ENCODE measurements at places on chromosomes 16 and 17.

DNA sequence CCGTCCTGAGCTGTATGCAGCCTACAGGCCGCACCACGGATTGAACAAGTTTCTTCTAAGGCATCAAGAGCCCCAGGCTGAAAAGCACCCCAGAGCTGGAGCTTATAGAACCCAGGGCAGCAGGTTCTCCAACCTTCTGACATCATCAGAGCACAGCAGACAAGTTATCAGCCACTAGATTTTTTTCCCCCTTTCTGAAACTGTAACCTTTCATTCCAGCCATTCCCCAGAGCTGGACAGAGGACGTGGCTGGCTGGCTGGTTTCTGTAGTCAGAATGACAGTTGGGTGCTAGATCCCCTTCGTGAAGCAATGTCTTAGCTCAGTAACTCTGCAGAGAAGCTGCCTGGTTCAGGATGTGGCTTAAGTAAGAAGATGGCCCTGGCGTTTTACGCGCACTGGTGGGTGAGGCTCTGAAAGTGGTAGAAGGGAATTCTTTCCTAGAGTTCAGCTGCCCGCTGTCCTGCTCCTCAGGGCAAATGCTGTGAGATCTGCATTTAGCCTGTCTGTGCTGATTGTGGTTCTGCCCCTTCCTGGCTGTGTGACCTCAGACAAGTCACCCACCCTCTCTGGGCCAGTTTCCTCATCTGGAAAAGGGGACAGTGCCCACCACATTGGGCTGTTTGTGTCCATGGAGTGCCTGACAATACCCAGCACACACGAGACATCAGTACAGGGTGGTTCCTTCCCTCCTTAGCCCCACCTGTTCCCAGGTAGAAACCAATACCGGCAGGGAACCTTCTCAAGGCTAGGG lies 9.1 kb downstream of the DEXI start:
- DNase-seq, result no peak

DNA sequence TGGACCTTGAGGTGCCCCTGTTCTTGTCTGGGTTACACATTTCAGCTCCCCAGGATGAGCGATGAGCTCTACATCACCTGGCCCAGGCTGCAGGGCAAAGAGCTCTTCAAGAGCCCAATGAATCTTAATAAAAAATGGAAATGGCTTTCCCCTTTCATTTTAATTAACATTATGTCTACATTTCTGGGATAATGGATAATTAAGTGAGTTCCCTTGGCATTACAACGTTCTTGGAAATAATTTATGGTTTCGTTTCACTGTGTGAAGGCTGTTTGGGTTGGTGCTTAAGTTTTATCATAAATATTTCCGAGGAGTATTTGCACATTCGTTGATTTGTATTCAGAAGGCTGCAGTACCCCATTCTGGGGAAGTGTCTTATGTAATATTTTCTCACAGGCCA lies 678.3 kb upstream of the EEF2KMT start:
- DNase-seq, result no peak

DNA sequence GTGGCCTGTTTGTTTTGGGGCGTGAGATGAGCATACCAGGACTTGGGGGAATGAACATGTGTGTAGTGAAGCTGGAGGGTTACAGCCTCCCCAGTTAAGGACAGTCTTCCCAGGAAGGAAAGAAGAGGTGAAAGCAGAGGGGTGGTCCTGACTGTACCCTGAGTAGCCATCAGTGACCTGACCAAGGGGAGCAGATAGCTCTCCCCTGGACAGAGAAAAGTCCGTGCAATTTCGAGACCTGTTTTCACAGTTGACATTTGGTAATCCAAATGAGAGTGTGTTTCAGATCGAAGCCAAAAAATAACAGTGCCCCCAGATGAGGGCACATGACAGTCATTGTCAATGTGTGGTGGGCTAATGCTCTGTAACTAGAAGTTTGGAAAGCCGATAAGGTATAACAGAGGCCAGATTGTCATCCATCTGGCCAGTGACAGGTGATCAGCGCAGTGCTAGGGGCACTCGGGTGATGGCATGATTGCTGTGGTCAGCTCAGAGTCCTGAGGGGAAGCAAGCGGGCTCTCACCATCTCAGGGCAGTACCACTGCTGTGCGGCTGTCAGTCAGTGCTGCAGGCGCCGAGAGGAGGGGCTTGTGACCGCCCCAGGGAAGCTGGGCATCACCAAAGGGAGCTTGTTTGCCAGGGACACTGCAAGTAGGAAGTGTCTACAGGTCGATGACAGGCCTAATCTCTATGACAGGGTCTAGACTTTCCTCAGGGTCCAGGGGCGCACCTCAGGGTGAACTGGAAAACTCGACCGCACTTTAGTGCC lies 1.1 kb upstream of the NME2 start:
- DNase-seq, result no peak

GRCh38 chr17:74123350-74123749 lies 80.1 kb upstream of the RPL38 start:
- DNase-seq, result no peak

- no peak for DNase-seq
Observed at GRCh38 chr17:2755891-2756724, 6.7 kb upstream of the CCDC92B start.

DNA sequence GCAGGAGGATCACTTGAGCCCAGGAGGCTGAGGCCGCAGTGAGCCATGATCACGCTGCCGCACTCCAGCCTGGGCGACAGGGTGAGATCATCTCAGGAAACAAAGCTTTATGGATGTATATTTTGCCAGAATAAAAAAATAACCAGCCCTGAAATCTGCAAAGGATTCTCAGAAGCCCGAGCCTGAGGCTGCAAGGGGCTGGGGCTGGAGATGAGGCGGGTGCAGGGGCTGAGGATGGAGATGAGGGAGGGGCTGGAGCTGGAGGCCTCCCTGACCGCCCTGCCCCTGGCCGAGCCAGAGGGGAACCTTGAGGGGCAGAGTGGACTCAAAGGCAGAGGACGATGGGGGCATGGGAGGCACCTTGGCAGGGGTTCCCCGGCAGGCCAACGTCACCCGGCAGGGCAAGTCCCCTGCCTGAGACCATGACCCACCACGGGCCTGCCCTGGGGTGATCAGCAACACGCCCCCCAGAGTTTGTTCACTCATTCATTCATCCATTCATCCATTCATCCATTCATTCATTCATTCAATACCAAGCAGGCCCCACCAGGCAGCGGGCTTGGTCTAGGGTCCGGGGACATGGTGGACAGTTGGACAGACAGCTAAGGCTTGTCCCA lies 32.5 kb downstream of the PIEZO1 start:
- no peak for DNase-seq

DNA sequence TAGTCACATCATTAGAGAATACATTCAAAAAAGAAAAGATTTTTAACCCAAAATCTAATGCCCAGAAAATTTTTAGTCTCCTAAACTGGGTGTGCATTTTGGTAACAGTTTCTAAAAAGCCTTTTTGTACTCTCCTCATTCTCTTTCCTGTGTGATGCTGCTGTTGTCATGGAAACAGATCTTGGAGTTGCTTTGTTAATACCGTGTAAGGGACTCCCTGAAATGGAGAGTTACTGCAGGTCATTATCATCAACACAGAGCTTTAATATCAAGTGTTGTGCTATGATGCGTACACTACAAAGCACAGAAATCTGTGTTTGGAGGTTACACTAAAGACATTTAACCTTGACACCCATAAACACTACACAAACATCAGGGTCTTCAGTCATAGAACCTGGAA lies 216.3 kb downstream of the PRKCA start:
- DNase-seq, result no peak

DNA sequence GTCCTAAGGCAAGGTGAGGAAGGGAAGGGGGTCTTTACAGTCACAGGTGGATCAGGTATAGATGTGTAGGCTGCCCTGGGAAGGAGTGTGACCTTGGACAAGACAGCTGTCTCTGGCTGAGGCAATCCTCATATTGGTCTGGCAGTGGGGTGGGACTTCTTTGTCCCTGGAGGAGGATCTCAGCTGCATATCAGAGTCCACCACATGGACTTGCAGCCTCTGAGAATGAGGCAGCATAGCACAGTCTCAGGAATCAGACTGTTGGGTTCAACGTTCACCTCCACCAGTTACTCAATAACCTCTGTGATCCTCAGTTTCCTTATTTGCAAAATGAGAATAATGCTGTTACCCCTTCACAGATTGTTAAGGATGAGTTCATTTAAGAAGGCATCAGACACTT lies 33.4 kb downstream of the ACSM2A start:
- no peak for DNase-seq

- no peak for DNase-seq
Observed at GRCh38 chr17:57608369-57609124, 136.6 kb downstream of the CCDC182 start.
